Fibroblast of skin of scalp (primary cell): ENCODE measurements at places on chromosomes 7 and 10.

- no peak for DNase-seq
Measured at GRCh38 chr10:78706726-78707540, 361.8 kb upstream of the ZMIZ1 start.

DNA sequence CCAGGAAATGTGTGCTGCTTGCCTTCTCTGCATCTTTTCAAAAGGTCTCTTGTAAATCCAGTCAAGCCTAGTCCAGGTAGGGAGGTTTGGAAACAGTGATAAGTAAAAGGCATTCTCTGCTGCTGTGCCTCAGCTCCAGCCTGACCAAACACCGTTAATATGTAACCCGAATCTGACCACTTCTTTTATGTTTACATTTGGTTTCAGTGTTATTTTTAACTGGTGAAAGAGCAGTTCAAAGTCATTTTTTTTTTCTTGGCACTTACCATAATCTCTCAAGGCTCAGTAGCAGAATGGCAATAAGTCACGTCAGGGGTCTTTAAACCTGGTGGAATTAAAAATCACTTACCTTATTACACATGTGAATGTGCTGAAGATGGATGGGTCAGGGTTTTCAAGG, 216.8 kb downstream of the PTEN start:
- DNase-seq, result peak; percentile 26

DNA sequence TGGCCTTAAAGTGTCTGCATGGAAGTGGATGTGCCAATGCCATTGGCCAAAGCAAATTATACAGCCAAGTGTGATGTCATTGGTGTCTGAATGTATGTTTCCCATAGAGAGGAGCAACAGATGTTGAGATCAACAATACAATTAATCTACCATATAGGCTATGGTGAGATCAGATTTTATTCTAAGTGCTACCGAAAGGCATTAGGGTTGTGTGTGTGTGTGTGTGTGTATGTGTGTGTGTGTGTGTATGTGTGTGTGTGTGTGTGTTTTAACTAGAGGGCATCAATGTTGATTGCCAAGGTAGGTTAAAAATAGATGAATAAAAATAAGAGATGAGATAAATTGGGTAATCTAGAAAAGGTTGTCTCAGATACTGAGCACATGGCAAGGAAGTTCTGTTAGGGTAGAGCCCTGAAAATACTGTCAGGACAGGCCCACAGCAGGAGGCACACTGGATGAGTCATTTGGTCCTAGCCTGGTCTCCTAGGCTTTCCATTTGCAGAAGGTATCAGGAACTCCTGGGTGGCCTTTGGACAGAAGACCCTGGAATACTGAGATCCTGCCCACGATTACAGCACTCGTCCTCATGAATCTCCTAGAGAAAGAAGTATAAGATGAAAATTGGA, 446.0 kb upstream of the PODXL start:
- DNase-seq, result peak; percentile 25

- DNase-seq, result no peak
Measured at GRCh38 chr7:143405173-143406001, 3.3 kb downstream of the EPHA1 start.

DNA sequence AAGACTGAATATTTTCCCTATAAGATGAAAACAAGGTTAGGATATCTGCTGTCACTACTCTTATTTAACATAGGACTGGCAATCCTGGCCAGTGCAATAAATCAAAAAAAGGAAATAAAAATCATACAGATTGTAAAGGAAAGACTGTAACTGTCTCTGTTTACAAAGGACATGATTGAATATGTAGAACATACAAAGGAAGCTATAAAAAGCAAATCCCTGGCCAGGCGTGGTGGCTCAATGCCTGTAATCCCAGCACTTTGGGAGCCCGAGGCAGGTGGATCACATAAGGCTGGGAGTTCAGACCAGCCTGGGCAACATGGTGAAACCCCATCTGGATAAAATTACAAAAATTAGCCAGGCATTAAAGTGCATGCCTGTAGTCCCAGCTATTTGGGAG, 15.8 kb downstream of the ZNF485 start:
- DNase-seq, result no peak
